ENCODE measurements at places on chromosomes 4 and X.
A peak's percentile ranks its signal among the peaks of the same experiment; 100 is the strongest.

GRCh38 chr4:86338521-86338920, 21.3 kb downstream of the MAPK10 start:
- DNase-seq, result no peak

DNA sequence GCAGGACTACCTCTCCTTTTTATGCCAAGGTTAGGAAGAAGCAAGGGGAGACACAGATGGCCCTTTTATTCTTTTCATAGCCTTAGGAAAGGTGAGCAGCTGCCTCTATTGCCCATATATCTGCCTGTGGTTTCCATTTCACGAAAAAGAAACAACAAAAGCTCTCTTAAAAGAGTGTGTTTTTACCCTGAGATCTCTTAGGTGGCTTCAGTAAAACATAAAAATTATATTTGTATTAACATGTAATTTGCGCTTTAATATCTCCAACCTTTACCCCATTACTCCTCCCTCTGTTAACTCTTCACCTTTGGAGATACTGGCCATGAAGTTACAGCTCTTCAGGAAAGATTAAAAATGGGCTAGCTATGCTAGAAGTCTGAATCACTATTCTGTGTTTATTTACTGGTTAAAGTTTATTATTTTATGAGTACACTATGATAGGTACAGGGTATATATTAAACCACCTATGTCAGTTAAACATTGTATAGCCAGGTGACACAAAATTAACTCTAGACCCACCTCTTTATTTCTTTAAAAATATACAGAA, 15.0 kb upstream of the SULT1B1 start:
- DNase-seq, result no peak

DNA sequence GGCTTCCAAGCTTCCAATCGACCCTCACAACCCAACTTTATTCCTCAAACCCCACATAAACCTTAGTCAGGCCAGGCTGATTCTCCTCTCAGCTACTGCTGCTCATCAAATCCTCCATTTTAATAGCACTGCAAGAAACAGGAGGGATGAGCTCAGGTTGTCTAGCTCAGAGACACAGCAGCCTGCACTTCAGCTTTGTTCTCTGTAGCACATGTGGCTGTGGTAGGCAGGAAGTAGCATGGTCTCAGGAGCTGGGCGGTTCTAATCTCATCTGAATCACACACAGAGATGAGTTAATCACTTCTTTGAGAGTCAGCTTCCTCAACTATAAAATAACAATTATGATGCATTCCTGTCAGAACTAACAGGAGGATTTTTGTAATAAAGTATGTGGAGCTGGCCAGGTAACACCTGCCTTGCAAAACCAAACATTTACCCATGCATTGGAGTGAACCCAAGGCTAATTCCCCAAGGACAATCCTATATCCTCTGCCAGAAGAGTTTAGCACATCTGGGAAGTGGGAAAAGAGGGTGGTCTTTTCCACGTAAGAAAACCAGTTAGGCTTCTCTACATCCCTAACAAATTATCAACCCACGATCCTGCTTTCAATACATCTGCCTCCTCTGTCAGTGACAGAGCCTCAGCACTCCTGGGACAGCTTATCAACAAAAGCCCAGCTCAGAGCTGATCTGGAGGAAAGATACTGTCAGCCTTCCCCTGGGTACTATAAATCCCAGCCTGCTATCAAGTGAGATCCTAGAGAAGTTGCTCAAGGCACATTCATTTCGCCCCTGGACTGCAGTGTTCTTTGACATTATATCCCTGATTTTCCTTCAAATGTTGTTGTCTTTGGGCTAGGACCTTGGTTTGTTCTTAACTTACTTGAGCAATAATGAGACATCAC, 32.8 kb downstream of the ELOVL6 start:
- DNase-seq, result peak; percentile 66

DNA sequence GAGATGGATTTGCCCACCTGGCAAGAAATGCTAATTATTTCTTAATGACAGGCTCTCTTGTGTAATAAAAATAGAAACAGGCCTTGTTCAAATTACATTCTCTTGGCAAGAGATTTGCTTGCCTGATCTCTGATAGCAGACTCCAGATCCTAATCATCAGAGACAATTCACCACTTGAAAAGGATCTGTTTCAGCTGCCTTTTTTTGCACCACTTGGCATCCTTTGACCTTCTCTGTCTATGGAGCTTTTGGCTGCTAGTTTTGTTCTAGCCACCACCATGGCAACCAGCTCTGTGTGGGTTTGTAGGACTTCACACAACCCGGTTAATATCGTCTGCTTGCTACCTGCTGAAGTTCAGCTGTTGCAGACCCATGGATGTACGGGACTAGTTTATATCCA, 241.1 kb upstream of the TLL1 start:
- DNase-seq, result no peak

DNA sequence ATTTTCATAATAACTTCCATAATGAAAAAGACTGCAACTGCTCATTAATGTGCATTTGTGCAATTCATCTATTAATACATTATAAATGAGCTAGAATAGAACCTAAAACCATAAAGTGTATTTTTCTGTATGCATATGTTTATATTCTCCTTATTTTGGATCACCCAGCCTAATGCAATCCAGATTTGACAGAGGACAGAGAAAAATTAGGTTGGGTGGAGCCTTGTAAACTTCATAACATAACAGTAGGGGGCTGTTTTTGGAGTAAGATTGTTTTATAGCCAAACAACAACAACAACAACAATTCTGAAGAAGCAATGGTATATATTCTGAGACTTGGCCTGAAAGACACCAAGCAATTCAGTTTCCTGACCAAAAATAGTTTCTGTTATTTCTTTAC, 615.3 kb upstream of the SLIT2 start:
- DNase-seq, result no peak

GRCh38 chrX:38807873-38808272, 6.6 kb downstream of the MID1IP1 start:
- DNase-seq, result no peak

DNA sequence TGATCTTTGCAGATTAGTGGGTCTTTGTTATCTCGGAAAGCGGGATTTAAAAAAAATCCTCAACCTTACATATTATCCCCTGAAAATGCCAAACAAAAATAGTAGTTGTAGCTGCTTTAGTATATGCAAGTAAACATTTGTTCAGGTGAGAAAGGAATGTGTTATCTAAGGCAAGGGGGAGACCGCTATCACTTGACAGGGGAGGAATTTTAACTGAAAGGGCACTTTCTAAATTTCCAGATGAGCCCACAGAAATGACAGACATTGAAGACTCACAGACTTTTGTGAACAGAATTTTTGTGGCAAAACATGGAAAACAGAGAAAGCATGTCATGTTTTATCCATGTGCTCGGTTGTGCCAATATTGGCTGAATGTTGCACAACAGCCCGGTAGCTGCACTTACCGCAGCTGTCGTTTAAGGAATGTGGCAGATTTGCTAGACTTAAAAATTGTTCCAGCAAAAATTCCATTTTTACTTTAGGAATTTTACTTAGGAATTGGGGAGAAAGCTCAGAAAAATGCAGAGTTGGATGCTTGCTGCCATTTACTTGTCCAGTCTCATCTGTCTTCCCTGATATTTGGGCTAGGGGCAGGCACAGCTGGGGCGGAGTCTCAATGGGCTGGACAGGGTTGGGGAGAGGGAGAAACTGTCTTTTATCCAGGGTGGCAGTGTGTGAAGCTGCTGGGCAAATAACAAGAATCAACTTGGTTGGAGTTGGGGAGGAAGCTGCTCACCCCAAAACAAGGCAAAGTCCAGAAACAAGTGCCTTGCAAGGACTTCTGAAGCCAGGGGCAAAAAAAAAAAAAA, 94.6 kb upstream of the RPS6KA3 start:
- DNase-seq, result no peak

DNA sequence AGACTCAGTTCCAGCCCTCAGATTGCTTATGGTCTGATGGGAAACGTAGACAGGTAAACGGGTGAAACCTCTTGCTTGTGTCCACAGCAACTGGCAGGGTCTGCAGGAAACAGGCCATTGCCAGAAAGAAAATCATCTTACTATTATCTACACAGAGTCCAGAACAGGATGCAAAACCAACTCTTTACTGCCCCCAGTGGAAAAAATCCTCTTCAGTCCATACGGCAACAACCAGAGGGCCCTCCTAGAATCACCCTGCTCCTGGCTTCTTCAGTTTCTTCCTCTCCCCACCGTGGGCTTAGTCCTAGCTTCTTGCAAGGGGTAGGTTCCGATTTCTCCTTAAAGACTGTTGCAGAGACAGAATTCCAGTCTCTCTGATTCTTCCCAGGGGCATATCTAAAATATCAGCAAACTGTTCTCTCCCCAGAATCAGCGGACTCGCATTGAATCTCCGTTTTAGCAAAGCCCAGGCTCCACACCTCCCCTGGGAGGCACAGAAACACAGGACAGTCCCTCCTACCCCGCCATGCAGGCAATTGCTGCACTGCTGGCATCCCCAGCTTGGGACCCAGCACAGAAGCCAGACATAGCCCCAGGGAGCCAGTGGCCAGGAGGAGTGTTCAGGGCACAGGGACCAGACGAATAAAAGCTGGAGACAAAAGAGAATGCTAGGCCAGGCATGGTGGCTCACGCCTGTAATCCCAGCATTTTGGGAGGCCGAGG, 41.0 kb upstream of the SH3RF1 start:
- peak; percentile 47 for DNase-seq

GRCh38 chr4:108529984-108530905, 90.1 kb upstream of the RPL34 start:
- no peak for DNase-seq

GRCh38 chr4:129092631-129093190, 628 bp downstream of the SCLT1 start:
- DNase-seq, result no peak

GRCh38 chrX:11733614-11734013, 24.4 kb upstream of the MSL3 start:
- no peak for DNase-seq

DNA sequence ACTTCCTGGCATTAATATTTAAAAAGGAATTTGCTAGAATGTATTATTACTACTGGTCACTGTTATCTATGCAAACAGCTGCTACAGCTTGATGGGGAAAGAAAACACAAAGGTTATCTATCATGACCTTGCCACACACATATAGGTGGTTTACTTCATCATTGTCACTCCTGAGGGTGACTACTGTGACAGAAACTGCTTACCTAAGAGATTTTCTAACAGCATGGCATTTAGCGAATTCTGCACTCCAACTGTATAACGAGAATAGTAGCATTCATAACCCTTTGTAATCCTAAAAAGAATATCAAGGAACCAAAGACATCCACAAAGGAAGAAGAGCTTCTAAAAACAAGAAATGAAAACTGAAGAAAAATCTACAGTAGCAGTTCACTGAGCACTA, 74.6 kb upstream of the SPOCK3 start:
- no peak for DNase-seq

GRCh38 chr4:27873596-27873995, 1013.0 kb downstream of the STIM2 start:
- DNase-seq, result peak; percentile 2

DNA sequence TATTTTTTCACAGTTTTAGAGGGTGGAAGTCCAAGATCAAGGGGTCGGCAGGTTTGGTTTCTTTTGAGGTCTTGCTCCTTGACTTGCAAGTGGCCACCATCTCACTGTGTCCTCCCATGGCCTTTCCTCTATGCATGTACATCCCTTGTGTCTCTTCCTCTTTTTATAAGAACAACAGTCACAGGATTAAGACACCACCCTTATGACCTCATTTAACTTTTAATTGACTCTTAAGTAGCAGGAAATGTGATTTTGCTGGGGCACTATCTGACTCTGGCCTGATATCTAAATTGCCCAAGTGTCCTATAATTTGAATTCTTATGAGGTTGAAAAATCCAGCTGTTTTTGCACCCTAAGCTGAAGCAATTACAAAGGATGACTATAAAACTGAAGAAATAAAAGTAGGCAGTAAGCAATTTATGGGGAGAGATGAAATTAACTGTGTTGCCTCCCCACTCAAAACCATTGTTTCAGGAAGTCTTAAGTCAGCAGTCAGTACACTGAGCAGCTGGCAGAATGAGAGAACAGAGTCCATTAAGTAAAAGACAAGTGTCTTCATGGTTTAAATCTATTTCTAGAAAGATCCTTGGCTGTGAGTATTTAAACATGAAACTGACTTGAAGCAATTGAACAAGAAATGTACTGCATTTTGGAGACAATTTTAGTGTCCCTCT, 601.3 kb downstream of the SPRY1 start:
- DNase-seq, result no peak

DNA sequence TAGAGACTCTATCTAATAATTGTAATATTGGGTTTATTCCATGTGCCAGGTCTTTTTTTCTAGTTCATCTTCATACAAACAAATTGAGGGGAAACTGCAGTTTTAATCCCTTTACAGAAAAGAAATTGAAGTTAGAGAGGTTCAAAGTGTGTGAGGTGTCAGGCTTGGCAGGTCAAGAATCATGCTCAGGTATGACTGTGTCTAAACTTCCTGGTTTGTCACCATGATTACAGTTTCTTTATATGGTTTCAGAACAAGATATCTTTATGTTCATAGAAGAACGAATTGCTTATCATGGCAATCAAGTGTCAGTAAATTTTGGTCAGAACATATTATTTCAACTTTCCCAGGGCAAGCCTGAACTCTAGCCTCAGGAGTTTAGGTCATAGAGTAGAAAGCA, 460.4 kb downstream of the RAPGEF2 start:
- DNase-seq, result no peak

- no peak for DNase-seq
Measured at GRCh38 chr4:73727685-73728084, 12.7 kb upstream of the CXCL8 start.

DNA sequence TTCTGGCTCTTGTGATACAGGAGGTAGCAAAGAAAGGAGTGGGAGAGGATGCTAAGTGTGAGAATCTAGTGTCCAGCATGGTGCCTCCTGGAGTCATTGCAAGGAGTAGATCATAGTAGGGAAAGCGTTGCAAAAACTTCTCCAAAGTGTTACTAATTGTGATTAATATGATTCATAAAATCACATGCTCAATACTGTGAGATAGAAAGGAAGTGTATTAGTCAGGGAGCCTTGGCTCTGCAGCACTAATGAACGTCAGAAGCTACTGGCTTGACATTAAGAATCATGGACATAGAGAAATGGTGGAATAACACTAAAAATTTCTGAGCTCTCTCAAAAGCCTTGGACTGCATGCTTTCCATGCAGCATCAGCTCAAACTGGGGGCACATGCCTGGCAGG, 299.1 kb downstream of the EVC2 start:
- no peak for DNase-seq

GRCh38 chr4:116733370-116733769, 352.0 kb downstream of the TRAM1L1 start:
- no peak for DNase-seq

- DNase-seq, result no peak
Measured at GRCh38 chrX:116272861-116273260, 102.3 kb downstream of the AGTR2 start.

- peak; percentile 1 for DNase-seq
Measured at GRCh38 chr4:64068096-64068495, 341.2 kb downstream of the TECRL start.

DNA sequence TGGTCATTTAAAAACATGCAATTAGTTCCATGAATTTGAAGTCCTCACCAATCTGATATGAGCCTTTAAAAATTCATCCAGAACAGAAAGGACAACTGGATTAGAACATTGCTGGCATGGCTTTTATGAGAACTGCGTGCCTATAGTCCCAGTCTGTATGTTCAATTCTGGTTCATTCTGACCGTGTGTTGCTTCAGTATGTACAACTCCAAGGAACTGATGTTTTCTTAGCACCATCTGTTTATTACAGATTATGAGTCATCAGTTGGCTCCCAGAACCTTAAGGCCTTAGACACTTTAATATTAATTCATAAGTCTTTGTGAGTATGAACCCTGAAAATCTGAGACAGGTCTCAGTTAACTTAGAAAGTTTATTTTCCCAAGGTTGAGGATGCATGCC, 115.0 kb downstream of the CEP44 start:
- peak; percentile 80 for DNase-seq

Measured in astrocyte of the spinal cord (primary cell).